ENCODE measurements at places on chromosomes 2 and 18.

DNA sequence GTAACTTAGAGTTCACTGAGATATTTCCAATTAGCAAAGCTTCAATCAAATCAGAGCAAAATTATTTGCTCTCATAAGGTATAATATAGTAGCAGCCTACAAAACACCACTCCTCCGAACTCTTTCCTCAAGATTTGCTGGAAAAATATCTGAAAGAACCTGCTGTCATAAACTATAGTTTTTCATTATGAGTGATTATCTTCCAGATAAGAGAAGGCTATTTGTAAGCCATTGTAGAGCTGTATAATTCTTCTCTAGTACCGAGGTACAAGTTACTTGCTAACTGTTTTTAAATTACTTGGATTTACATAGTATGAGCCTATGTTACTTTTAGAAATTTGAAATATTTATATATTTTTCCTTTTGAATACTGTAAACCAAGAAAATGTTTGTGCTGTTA lies 2.1 kb downstream of the NDC80 start:
- no peak for DNase-seq

- no peak for DNase-seq
Observed at GRCh38 chr2:133748007-133748700, 179.9 kb upstream of the NCKAP5 start.

GRCh38 chr2:200324362-200324761 lies 17.9 kb downstream of the SPATS2L start:
- DNase-seq = no peak

GRCh38 chr2:143729296-143729814 lies 600.1 kb downstream of the ARHGAP15 start:
- no peak for DNase-seq

- no peak for DNase-seq
Observed at GRCh38 chr2:43012966-43013365, 213.4 kb downstream of the ZFP36L2 start.

GRCh38 chr2:98472132-98472650 lies 27.5 kb downstream of the INPP4A start:
- no peak for DNase-seq

- DNase-seq = no peak
Observed at GRCh38 chr2:101883860-101884259, 107.9 kb upstream of the IL1R2 start.

DNA sequence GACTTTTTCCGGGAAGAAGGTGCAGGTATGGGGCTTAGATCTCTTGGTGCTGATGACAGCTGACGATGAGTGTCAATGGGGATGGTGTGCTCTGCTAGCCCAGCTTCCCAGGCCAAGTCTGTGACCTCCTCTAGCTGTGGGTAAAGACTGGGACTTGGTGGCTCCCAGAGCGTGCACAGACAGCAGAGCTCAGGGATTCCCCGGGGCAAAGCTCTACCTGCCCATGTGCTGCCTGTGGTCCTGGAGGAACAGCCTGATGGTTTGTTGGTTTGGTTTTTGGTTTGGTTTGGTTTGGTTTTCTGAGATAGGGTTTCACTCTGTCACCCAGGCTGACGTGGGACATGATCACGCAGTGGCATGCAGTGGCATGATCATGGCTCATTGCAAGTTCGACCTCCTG lies 19.2 kb downstream of the ATP6V1B1 start:
- no peak for DNase-seq

GRCh38 chr2:240390091-240391073 lies 45.1 kb upstream of the GPC1 start:
- DNase-seq = no peak

GRCh38 chr2:168157926-168158325 lies 89.5 kb downstream of the STK39 start:
- no peak for DNase-seq

DNA sequence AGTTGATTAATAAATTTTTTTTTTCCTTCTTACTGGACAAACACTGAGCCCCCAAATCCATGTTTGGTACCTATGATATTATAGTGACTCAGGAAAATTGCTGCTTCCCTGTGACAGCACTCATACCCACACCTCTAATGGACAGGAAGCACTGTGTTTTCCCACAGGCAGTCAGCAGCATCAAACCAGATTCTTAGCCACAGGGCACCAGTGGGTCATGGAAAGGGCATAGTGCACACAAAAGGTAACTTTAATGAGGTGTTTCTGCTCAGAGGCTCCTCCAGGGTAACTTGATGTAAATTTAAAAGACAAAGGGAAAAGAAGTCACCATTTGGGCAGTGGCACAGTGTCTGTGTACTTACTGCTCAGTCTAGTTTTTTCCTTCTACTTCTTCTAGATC lies 34.1 kb downstream of the SERPINB11 start:
- DNase-seq = no peak

DNA sequence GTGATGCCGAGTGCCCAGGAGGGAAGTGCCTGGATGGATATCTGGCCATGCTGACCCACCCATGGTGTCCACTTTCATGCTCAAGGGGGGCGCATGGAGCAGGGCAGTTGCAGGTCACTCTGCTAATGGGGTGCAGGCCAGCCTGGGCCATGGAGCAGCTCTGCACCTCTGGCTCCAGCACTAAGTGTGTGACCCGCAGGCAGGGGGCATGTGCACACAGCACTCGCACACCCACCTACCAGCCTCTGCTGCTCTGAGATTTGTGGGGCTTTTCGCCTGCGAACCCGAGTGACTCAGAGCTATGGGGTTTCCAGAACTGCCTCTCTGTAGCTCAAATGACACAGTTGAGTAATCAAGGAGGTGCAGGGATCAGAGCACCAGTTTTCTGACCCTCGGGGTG lies 66.2 kb downstream of the CYP26B1 start:
- DNase-seq = no peak

DNA sequence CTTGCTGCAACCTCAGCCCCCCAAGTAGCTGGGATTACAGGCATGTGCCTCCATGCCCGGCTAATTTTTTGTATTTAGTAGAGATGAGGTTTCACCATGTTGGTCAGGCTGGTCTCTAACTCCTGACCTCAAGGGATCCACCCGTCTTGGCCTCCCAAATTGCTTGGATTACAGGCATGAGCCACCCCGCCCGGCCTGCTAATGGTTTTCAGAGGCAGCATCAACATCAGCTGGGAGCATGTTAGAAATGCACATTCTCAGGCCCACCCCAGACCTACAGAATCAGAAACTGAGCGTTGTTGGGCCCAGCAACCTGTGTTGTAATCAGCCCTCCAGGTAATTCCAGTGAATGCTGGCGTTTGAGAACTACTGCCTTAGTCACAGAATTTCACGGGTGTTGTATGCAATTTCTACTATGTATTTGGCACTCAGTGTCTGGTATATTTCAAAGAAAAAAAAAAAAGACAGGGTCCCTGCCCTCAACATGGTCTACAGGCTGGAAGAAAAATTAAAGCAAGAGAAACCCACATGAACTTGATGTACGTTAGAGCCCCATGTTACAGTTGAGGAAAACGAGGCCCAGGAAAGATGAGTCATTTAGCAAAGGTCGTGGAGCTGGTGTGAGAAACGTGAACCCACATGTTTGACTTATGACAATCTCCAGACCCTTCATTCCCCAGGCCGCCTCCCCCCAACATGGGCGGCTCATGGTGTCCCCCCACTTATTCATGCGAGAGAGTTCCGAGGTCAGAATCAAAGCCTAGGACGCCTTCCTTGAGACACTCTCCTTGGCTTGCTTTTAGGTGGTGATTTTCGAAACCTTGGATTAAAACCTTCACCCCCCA lies 35.3 kb downstream of the SH3BP4 start:
- DNase-seq = no peak

DNA sequence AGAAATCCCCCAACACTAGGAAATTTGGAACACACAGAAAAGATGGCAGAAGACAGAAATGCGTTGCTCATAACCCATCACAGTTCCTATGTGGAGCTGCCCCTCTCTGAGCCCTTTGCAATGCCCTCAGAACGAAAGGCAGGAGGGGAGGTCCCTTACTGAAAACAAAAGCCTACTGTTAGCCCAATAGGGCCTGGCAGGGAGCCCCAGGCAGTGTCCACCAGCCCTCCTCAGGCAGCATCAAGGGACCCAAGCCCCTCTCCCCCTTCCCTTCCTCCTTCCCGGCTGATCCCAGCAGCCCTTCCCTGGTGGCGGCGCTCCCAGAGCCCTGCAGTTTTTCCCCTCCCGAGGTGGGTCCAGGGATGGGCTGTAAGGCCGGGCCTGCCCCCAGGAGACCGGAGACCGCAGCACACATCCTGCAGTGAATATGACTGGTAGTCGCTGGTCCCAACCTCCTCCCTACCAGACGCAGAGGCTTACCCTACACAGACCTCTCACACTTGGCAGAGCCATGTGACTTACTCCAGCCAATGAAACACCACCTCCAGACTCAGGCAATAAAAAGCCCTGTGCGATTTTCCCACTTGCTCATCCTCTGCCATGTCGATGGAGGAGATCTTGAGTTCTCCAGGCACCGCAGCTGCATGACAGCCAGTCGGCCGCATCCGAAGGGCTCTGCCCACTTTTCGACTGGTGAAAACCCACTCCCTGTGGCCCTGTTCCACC lies 19.4 kb upstream of the DUSP2 start:
- no peak for DNase-seq

- no peak for DNase-seq
Observed at GRCh38 chr2:222545823-222546795, 109.8 kb downstream of the FARSB start.

Measured in activated T-cell treated with anti-CD3 and anti-CD28 coated beads for 1 hour (primary cell).